Hindlimb muscle (tissue), 1 donor: ENCODE measurements at places on chromosomes 3 and 15. TPM values are rescaled to one million over a fixed set of nuclear protein-coding genes. Genes with fewer than 3 reads are reported as not detected.

GRCh38 chr3:71104121-71104541 is 479.4 kb downstream of the FOXP1 start:
- peak; percentile 39 for DNase-seq

DNA sequence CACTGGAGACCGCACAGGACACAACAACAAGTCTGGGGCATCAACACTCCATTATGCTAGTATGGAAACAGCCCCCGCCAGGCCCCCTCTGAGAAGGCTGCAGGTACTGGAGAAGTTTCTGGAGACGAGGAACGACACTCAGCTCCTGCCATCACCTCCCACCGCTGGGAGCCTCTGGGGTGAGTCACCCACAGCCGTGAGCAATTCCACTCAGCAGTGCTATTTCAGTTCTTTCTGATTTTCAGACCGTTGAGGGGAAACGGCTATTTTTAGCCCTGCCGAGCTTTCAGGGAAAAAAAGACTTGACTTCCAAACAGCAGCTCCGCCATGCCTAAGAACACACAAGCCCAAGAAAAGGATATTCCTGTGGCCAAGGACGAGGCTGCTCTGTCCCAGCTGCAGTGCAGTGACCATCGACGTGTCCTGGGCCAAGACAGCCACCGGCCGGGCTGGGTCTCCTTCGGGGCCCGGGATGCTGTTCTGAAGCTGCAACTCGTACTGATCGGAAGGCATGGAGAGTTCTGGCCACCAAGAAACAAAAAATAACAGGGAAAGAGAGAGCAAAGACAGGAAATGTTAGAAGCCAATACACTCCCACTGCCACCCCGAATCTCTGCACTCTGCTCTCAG is 40.8 kb downstream of the NUP210 start:
- DNase-seq: peak; percentile 41

- no peak for DNase-seq
These were observed 6.8 kb downstream of the MFSD1 start for GRCh38 chr3:158808697-158809096.

GRCh38 chr3:9036404-9037131 is 73.3 kb upstream of the RAD18 start:
- DNase-seq: peak; percentile 76

The AADAC gene
- 0.45 TPM for polyA plus RNA-seq

The IL17RE gene
- polyA plus RNA-seq: 3.1 TPM

GRCh38 chr15:40111888-40112287 is 3.2 kb upstream of the BMF start:
- DNase-seq: no peak

DNA sequence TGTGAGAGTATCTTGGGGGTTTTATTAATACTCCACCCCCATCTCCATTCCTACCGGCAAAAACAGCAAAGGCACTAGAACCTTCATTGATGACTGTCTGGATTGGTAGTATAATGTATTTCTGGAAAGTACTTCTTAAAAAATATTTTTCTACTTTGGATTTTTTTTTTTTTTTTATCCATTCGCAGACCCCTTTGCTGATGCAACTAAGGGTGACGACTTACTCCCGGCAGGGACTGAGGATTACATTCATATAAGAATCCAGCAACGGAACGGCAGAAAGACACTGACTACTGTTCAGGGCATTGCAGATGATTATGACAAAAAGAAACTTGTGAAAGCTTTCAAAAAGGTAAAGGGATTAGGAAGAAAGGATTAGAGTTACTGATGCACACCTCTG is 1.2 kb downstream of the EIF1B start:
- DNase-seq: no peak

GRCh38 chr3:120634539-120634938 is 38.4 kb downstream of the NDUFB4 start:
- no peak for DNase-seq

GRCh38 chr3:173410849-173411248 is 13.3 kb downstream of the NLGN1 start:
- DNase-seq: no peak

GRCh38 chr3:48598323-48599076 is 3.4 kb upstream of the COL7A1 start:
- no peak for DNase-seq

GRCh38 chr15:63532307-63532744 is 27.9 kb downstream of the USP3 start:
- no peak for DNase-seq

- no peak for DNase-seq
These were observed 458.4 kb upstream of the ADAMTS9 start for GRCh38 chr3:65146179-65146578.

The PLSCR5 gene
- not detected for polyA plus RNA-seq

The FGF7 gene
- polyA plus RNA-seq: 24.1 TPM

- DNase-seq: no peak
These were observed 388 bp downstream of the DAPK2 start for GRCh38 chr15:64045774-64046420.

DNA sequence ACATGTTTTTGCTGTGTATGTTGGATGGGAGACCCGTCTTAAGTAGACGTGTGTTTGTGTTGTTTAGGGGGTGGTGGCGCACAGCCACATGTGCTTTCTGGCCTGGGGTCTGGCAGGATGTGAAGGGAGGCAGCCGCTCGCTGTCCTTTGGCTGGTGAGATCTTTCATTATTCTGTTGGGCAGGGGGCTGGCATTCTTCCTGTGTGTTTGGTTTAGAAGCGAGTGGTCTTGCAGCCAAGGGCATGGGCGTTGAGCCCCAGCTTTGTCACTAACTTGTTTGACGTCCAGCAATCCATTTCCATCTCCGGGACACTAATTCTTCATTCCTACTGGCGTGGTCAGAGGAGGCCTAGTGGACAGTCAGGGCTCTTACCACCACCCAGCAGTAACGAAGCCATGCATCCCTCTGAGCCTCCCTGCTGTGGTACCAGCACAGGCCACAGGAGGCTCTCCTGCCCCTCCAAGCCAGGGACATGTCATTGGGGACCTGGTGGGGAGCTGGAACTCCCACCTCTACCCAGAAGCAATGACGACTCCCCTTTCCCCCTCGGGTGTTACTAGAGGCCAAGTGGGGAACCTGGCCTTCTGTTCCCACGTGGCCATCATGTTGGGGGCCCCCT is 10.7 kb downstream of the THSD4 start:
- DNase-seq: no peak

The GPR62 gene
- 0.67 TPM for polyA plus RNA-seq

GRCh38 chr15:91407269-91407889 is 307.3 kb downstream of the SV2B start:
- DNase-seq: peak; percentile 22

DNA sequence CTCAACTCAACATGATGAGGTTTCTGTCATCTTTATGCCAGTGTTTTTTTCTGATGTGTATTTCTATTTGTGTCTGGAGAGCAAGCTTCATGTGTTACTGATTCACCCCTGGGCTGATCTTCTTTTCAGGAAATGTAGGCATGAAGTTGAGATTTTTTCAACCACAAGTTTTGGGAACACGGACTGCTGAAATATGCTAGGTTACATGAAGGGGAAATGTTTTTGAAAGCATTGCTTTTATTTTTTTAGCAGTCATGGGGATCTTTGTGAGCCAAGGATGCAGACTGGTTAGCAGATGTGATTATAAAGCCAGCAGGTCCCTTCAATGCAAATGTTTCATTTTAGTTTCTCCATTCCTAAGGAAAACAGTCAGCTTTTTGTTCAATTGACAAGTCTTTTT is 219.3 kb upstream of the COL8A1 start:
- DNase-seq: no peak

GRCh38 chr3:125156456-125156855 is 56.1 kb downstream of the SLC12A8 start:
- no peak for DNase-seq

The PLCH1 gene
- polyA plus RNA-seq: 0.41 TPM

- no peak for DNase-seq
These were observed 164.5 kb downstream of the WNT7A start for GRCh38 chr3:13715167-13715954.

The GP9 gene
- 0.30 TPM for polyA plus RNA-seq

The IGDCC3 gene
- polyA plus RNA-seq: 5.0 TPM

DNA sequence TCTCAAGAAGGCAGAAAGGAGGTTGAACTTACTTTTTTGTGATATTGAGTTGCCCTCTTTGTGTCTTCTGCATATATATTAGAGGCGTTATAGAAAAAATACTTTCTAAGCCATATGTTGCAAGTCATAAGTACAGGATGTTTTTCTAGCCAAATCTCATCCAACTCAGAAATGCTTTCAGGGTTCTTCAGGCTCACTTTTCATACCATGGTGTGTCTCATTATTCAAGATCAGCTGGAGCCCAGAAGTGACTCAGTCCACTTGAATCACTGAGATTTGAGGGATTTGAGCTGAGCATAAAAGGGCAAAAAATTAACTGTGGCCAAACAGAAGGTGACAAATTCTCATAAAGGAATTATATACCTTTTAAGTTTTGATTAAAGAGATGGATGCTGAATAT is 157.3 kb downstream of the WNT5A start:
- DNase-seq: no peak

DNA sequence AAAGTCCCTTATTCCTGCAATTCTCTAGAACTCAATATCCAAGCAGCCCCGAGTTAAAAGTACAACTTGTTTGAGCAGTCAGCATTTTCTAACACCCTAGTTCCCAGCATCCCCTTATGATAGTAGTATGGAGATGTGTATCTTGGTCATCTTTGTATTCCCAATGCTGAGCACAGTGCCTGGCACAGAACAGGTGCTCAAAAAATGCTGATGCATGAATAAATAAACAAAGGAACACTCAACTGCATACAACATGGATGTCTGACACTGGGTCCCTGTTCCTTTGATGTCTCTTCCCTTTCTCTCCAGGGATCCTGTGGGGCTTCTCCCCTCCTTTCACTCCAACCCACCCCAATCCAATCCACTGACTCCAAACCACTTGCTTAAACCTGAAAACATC is 23.9 kb upstream of the B3GNT5 start:
- no peak for DNase-seq

DNA sequence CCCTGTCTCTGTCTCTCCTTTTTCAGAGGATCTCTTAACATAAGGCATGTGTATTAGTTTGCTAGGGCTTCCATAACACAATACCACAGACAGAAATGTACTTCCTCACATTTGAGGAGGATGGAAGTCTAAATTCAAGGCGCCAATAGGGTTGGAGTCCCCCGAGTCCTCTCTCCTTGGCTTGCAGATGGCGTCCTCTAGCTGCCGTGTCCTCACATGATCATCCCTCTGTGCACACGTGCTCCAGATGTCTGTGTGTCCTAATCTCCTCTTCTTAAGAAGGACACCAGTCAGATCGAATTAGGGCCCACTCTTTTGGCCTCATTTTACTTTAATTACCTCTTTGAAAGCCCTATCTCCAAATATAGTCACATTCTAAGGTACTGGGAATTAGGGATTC is 23.0 kb upstream of the BFSP2 start:
- DNase-seq: no peak

- DNase-seq: no peak
These were observed 292.8 kb downstream of the BCHE start for GRCh38 chr3:165544432-165544831.

The SLC2A2 gene
- not detected for polyA plus RNA-seq
